ENCODE measurements at places on chromosomes 16 and 17.

- no peak for DNase-seq
Observed at GRCh38 chr17:72244956-72245355, 124.1 kb downstream of the SOX9 start.

GRCh38 chr16:24723663-24724062 is 5.8 kb upstream of the TNRC6A start:
- no peak for DNase-seq

DNA sequence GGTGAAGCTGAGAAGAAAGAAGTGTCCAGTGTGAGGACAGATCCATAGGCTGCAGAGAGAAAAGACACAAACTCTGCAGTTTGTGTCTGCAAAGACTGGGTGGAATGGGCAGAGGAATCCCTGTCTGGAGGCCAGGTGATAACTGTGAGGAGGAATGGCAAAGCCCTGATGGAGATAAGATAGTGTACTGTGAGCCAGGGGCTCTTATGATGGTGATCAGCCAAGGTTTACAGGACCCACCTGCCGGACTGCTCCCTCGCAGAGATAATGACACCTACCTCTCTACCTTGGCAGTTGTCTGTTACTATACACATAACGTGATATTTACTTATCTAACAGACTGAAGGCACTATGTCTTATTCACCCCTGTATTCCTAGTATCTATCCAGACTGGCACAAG is 92.6 kb upstream of the ASIC2 start:
- no peak for DNase-seq

GRCh38 chr17:44794851-44795413 is 35.2 kb downstream of the GJC1 start:
- no peak for DNase-seq

GRCh38 chr17:47727704-47728036 is 5.4 kb upstream of the TBX21 start:
- no peak for DNase-seq

GRCh38 chr16:86285938-86286921 is 224.1 kb upstream of the FOXF1 start:
- no peak for DNase-seq

GRCh38 chr16:66446737-66447136 is 19.6 kb downstream of the BEAN1 start:
- DNase-seq, result no peak

GRCh38 chr16:78633551-78633950 is 534.1 kb downstream of the WWOX start:
- no peak for DNase-seq

DNA sequence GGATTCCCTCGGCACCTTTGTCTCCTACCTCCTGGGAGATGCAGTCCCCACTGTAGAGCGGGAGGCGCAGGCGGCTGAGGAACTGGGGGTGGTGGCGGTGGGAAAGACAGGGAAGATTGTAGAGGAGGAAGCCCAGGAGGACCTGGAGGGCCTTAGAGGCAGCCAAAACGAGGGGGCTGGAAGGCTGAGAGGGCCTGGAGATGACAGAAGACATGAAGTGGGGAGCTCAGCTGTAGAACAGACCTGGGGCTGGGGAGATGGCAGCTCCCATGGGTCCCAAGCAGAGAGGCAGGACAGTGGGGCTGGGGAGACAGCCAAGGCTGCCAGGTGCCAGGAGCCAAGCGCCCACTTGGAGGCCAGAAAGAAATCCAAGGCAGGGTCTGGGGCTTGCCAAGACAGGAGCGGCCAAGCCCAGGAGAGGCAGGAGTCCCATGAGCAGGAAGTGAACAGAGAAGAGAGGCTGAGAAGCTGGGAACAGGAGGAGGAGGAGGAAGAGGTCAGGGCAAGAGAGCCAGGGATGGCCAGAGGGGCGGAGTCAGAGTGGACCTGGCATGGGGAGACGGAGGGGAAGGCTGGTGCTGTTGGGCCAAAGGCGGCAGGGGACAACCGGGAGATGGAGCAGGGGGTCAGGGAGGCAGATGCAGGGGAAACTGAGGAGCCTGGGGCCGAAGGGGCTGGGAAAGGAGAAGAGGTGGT is 803 bp downstream of the APOBR start:
- no peak for DNase-seq

DNA sequence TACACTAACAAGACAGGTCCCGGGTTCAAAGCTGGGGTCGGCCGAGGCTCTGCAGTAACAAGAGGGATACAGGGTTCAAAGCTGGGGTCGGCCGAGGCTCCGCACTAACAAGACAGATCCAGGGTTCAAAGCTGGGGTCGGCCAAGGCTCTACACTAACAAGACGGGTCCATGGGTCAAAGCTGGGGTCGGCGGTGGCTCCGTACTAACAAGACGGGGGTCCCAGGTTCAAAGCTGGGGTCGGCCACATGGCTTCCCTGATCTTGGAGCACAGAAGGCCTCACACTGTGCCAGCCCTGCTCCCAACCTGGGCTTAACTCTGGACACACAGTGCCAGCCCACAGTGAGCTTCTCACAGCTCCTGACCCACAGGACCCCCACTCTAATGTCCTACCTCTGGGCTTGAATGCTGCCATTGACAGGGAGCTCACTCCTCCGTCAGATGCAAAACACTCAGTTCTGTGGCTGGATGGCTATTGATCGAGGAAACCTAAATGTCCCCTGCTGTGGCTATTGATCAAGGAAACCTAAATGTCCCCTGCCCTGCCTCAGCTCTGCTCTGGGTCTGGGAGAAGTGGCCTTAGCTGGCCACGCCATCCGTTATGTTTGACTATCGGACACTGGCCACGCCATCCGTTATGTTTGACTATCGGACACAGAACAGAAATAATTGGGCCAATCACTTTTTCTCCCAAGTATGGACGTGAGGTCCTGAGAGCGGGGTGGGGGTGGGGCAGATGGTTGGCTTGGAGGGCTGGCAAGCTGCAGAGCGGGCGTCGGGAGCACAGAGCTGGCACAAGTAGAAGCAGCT is 54.6 kb upstream of the DOC2B start:
- no peak for DNase-seq
